Stimulated activated CD8-positive, alpha-beta memory T cell treated with anti-CD3 and anti-CD28 coated beads, Interleukin-15, amount 100 ng/mL, for 4 hours (primary cell): ENCODE measurements at places on chromosomes 16 and 17.
A peak's percentile ranks its signal among the peaks of the same experiment; 100 is the strongest.

DNA sequence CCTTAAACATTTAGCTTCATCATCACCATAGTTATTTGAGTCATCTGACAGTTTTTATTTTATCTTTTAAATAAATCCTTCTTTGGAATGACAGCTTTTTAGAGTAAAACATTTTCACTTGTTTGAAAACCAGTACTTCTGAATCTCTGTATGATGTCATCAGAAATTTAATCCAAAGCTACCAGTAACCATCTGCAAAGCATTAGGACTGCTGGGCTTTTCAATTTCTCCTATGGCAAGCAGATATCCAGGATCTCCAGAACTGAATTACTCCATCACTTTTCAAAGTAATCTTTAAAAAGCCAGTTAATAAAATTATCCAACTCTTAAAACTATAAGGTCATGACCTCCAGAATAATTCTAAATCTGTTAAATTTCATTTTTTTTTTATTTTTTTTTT, 51.5 kb downstream of the CHCT1 start:
- DNase-seq: no peak

DNA sequence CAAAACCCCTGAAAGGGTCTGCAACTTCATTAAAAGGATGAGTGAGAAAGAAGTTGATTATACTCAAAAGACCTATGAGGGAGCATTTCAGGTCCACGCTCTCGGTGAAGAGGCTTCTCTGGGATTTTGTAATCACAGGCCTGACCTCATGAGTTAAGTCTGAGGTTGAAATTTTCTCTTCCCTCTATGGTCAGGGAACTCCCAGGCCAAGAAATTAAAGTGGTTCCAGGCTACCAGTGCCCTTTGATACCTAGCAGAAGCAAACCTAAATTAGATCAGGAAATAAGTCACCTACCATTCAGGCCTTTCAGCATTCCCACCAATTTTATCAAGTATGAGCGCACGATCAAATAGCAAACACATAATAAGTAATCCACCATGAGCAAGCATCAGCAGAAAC, 27.9 kb downstream of the MBTD1 start:
- DNase-seq: no peak

GRCh38 chr16:87295661-87296531, 21.3 kb downstream of the C16orf95 start:
- DNase-seq: no peak

DNA sequence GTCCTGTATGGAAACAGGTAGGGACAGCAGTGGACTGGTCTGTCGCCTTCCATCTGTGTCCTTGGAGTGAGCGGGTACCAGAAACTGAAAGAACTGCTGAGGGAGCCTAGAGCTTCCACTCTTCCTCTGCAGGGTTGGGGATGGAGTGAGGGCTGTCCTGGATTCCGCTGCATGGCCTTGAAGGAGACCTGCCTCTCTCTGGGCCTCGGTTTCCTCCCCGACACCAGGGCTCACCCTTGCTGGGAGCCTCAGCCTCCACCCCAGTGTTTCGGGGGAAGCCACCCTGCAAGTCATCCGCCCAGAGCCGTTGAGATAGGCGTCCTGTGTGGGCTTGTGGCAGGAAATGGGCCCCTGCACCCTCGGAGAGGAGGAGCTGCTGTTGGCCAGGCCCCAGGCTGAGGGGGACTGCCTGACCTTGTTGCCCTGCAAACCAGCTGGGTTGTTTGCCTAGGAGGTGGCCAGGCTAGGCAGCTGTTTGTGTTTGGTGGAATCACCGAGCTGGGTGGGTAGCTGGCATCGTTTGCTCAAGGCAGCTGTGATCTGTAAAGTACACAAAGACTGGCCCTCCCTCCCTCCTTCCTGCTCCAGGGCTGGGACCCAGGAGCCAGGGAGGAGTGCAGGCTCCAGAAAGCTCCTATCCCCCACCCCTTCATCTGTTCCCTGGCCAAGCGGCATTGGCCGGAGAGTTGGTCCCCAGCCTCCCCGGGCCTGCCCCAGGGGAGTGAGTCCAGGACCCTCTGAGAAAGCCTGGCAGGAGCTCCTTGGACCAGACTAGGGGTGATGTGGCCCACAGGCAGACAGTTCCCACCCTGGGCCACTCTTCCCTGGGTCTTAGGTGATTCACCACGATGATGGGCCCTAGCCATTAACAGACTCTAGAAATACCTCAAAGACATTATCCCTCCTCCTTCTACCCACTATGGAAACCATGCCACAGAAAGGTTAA, 1.3 kb downstream of the RAB37 start:
- peak; percentile 63 for DNase-seq

DNA sequence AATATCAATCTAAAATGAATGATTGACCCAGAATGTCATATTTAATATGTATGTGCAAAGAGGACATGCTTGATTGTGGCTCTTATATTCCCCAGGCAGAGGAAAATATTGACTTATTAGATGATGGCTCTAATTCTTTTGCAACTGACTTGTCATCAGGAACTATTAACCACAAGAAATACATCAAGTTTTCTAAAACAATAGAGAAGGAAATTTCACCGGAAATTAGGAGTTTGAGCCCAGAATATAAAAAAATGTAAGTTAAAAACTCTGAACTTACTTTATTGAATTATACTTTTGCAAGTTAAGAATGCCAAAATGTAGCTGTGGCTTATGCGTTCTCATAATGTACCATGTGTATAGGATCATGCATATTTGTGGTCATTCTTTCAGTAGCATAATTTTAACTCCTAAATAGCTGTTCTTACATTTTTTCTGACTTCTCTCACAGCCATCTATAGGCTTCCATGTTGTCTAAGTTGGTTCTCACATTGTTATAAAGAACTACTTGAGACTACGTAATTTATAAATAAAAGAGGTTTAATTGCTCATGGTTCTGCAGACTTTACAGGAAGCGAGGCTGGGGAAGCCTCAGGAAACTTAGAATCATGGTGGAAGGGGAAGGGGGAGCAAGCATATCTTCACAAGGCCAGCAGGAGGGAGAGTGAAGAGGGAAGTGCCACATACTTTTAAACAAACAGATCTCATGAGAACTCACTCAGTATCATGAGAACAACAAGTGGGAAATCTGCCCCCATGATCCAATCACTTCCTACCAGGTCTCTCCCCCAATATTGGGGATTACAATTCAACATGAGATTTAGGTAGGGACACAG, 11.6 kb downstream of the EFCAB13 start:
- no peak for DNase-seq

DNA sequence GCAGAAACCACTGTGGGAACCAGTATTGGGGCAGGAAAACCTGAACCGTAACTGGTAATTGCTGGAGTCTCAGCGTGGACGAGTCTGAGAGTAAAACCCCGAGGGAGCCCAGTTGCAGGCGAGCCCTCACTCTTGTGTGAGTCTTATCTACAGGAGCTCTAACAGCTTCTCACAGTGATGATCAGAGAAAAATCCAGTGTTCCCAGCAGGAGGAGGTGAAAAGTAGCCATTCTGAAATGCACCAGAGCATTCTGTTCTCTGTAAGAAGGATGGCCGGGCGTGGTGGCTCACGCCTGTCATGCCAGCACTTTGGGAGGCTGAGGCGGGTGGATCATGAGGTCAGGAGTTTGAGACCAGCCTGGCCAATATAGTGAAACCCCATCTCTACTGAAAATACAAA, 161.2 kb downstream of the COPRS start:
- DNase-seq: no peak

GRCh38 chr17:43453331-43453812, 30.4 kb upstream of the DHX8 start:
- no peak for DNase-seq

- no peak for DNase-seq
Measured at GRCh38 chr17:76884995-76885893, 17.0 kb downstream of the MGAT5B start.

DNA sequence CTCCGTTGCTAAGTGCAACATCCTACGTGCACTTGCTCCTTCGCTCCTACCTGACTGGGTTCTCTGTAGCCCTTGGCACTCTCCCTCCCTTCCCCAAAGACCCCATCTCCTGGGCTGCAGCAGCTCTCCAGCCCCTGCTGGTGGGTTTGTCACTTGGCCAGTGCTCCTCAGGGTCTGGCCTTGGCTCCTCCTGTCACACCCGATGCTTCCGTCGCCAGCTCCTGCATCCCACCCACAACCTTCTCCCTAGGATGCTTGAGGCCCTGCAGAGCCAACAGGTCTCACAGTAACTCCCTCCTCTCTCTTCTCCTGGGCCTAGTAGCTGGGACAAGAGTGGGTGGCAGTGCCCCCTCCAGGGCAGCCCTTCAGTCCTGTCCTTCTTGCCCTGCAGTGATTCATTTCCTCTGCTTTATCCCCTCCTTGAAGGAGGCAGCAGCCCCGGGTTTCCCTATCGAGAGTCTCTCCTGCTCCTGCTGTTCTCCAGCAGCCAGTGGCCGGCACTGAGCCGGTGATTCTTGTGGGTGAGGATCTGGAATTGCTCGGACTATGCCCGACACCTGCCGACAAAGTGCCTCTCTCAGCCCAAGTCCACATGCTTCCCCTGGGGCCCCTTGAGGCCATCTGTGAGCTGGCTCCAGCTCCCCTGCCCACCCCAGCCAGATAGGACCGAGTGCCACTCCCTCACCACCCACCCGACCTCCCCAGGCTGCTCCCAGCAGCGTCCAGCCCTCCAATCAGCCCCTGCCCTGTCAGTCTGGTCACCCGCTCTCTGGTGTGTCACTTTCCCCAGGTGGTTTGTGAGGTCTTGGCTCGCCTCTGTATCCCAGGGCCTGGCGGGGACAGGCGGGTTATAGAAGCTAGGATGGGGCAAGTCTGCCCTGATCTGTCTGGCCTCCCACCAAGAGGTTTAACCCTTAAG, 3.8 kb downstream of the LITAFD start:
- no peak for DNase-seq

DNA sequence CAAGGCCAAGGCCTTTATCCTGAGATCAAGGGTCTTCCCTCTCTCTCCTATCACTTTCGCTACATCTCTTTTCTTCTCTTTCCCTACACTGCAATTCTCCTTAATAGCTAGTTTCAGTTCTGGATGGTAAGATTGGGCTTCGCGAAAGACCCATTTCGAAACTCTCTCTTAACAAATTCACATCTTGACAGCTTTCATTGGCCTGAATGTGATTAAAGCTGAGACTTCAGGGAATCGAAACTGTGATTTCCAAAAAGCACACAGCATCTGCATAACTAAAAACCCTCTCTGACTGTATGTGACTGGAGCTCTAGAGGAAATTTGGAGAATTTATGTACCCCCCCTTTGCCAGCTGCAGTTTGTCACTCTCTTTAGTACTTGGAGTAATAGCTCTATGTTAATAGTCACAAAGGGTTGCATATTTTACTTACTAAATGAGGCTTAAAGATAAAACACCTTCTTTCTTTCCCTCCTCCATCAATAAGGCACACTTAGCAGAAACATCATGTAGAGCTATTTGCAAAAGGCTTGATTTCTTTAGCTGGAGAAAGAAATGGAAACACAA, 105.3 kb upstream of the FAM20A start:
- DNase-seq: no peak
